Caki2 (cell line): ENCODE measurements at places on chromosomes 3 and 15.

DNA sequence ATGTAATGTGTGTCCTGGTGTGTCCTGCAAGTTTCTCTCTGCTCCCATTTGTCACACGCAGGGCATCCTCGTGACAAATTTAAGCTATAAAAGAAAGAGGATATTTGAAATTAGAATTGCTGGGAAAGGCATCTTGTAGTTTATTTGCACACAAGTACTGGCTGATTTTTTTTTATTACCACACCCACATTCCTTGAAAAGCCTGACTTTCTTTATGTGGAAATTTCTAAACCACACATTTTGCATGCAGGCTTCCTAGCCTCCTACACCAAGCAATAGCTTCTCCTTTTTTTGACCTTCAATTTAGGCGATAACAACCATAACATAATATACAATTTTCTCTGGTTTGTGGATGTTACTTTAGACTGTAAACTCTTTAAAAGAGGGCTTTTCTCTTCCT, 126.1 kb downstream of the SERPINI1 start:
- no peak for DNase-seq

DNA sequence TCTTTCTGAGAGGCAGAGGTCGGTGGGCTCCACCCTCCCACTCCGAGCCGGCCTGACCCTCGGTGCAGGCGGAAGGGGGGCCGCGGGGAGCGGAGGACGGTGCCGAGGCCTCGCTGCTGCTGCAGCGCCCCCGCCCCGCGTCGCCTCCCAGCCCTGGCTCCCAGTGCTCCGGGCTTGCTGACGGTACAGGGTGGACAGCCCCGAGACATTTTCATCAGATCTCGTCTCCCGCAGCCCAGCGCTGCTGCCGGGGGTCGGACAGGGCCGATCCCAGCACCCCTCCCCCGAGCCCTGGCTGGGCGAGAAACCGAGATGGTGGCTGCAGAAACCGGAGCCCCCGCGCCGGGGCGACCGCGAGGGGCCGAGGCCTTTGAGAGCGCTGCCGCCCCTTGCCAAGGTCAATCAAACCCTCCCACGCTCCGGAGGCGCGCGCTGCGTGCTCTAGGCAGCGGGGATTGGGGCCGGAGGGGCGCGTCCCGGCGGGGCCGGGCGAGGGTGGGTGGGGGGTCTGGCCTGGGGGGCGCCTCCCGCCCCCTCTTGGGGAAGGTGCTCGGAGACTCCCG, 42.5 kb downstream of the EPHB3 start:
- DNase-seq: no peak

- no peak for DNase-seq
Observed at GRCh38 chr15:73906346-73907034, 19.8 kb upstream of the LOXL1 start.

DNA sequence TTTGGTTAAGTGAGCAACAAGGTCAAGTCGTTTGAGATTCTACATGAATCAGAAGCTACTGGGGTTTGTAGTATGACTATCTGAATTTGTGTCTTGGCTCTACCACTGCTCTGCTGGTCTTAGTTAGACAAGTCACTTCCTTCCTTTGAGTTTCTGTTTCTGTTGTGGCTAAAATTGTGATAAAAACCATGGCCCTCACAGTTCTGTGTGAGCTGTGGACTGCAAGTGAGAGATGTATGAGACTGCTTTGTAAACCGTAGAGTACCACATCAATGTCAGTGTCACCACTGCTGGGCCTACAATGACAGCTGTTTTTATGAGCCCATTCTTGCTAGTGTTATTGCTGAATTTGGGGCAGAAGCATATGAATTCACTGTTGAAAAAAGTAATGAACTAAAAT, 32.7 kb downstream of the RARB start:
- DNase-seq: no peak

- DNase-seq: no peak
Observed at GRCh38 chr15:25803541-25803940, 59.6 kb downstream of the ATP10A start.

GRCh38 chr15:75620058-75620820, 5.3 kb downstream of the SNUPN start:
- DNase-seq: no peak

- DNase-seq: peak; percentile 73
Observed at GRCh38 chr15:92914768-92915221, 14.7 kb downstream of the CHD2 start.

GRCh38 chr3:142509079-142509478, 61.2 kb upstream of the XRN1 start:
- no peak for DNase-seq

DNA sequence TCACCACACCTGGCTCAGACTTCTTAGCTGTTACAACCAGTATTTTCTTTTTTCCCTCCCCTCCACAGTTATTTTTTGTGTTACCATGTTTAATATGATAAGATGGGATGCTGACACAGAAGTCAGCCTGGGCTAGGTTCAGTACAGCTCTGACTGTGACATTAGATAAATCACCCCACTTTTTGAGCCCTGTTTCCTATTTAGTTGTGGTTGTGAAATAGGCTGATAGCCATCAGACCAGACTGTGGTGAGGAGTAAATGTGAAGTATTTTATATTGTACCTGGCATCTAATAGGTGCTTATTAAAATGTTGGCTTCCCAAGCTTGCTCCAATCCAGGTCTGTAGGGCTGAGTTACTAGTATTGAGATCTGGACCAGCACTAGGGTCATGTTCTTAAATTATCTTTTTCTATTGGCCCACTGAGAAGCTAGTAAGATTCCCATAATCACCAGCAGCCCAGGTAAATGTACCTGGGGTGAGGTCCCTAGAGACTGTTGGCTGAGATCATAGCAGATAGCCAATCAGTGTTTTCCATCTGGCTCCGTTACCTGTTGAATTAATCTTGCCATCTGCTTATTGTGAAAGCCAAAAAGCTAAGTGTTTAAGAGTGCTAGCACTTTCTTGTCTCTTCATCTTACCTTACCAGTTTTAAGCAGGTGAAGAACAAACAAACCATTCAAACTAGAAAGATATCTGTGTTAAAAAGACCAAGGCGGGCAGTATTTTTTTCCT, 61.0 kb downstream of the CCK start:
- no peak for DNase-seq

- no peak for DNase-seq
Observed at GRCh38 chr3:188658606-188659005, 504.6 kb downstream of the LPP start.

GRCh38 chr3:193590088-193590856, 2.7 kb upstream of the OPA1 start:
- DNase-seq: peak; percentile 91

GRCh38 chr3:109023656-109024254, 70.1 kb upstream of the GUCA1C start:
- DNase-seq: peak; percentile 26

DNA sequence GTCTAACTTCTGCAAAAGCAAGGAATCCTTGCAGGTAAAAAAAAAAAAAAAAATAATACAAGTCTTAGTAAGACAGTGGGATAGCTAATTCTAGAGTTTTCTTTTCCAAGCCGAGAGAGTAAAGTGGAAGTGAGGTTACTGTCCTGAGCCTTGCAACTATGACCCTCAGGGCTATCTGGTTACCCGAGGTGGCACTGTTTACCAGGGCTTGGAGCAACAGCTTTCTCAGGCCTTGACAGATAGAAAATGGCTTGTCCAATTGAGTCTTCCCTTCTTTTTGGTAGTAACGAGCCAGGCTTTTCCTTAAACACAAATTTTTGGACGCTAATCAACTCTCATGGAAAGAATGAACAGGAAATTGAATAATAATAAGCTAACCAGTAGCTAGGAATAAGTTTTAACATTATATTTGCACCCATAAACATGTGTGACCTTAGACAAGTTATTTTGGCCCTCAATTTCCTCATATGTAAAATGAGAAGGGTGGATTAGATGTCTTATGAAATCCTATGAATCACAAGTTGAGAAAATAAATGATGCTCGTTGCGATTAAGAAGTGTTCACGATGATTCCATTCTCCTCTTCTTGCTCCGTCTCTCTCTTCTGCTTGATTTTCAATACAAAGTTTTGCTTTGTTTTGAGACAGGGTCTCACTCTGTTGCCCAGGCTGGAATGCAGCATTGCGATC, 236.9 kb upstream of the KBTBD8 start:
- no peak for DNase-seq

DNA sequence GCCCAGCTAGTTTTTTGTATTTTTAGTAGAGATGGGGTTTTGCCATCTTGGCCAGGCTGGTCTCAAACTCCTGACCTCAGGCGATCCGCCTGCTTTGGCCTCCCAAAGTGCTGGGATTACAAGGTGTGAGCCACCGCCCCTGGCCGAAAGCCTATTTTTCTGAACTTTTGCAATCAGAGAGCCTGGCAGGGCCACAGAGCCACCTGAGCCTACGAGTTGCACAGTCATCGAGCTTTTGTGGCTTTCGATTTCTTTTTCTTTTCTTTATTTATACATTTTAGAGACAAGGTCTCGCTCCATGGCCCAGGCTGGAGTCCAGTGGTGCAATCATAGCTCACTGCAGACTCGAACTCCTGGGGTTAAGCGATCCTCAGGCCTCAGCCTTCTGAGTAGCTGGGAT, 140.4 kb downstream of the NSMCE3 start:
- no peak for DNase-seq

DNA sequence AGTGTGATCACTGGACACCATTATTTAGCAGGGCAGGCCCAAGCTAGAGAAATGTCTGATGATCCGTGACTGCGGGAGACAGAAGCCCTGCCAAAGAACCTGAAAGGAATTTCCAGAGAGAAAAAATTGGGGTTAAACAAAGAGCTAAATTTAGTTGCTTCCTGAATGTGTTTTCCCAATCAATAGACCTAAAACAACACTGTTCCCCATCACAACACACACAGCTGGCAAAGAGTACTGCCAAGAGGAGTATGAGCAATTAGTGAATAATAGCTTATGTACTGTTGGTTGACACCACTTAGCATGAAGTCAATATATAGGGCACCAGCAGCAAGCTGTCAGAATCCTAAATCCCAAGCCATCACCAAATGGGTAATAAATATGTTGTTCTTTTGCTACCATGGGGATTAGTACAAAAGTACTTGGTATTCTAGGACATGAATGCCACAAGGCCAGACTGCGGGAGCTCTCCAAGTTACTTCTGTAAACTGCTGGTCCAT, 35.7 kb downstream of the CLK3 start:
- peak; percentile 37 for DNase-seq

DNA sequence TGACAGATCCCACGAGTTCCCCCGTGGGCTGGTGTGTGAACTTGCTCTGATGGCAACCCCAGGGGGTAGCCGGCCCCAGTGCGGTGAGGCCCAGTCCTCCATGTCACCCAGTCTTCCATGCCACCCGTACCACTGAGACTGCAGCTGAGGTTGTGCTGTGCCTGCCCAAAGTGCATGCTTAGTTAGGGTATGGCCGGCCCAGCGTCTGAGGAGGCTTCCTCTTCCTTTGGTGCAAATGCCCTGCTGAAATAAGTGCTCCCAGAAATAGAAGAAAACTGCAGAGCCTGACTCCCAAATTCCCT, 31.5 kb downstream of the MGLL start:
- no peak for DNase-seq

DNA sequence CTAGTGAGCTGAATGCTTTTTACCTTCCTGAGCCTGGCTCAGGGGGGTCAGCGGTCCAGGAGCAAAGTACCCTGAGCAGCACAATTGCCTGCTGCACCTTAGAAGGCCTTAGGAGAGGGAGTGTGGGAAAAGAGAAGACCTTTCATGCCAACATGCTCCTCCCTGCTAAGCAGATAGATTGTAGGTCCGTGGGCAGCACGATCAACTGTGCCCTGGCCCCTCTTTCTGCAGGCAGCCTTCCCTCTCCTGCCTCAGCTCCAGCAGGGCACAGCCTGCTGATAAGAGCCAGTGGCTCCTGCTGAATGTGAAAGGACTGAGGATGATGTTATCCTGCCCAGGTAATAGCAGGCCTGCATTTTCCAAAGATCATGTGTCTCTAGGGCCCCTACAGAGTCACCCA, 4.1 kb downstream of the CORO2B start:
- DNase-seq: no peak

- no peak for DNase-seq
Observed at GRCh38 chr3:125219261-125219701, 6.7 kb upstream of the SLC12A8 start.

DNA sequence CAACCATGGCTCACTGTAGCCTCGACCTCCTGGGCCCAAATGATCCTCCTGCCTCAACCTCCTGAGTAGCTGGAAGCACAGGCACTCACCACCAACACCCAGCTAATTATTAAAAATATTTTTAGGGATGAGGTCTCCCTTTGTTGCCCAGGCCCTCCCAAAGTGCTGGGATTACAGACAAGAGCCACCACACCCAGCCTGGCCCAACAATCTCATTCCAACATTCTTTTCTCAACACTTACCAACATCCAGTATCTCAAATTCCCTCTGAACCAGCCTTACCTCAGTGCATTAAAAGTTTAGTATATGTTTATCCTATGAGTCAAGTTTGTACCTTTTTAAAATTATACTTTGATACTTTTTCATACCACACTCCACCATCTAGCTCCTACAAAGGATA, 25.0 kb downstream of the ANXA2 start:
- no peak for DNase-seq

DNA sequence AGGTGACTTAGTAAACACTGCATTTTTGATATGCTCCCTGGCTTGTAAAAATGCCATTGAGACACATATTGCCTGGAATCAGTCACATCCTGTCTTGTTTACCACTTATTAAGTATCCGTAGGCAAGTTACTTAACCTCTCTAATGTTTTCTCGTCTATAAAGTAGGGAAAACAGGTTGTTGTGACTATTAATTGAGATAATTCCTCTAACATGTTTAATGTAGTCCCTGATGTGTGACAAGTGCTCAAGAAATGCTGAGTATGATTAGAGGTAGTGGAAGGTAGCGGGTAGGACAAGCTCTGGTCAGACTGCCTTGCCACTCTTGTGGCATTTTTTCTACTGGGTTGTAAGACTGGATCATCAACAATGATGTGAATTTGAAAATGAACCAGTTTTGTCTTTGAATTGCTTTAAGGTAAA, 54.1 kb downstream of the NFKBIZ start:
- DNase-seq: no peak

DNA sequence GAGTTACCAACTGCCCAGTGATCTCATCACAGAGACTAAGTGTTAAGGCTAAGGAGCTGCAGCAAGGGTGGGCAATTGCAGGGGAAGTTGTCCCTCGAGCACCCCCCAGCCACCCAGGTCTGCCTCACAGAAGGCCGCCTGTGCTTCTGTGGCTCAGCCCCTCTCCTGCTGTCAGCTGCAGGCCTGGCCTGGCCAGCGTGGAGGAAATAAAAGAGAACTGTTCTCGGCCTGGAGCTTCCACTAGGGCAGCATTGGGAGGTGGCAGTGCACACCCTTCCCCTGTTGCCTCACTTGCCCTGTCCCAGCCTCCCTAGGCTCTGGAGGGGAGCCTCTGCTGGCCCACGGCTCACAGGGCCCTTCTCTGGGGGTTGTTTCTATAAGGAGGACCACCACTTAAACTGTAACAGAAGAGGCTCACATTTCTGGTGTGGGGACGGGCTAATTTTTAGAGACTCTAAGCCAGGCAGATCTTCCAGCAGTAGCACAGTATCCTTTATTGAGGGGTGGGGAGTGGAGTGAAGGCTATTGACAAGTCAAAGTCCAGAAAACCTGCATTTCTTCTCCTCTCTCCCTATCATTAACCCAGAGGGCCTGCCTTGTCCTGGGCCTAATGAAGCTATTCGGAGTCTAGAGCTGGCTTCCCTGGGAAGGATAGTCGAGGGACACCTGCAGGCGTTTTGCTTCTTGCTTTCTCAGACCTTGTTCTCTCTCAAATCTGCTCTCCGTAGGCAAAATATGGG, 75.6 kb upstream of the ADPGK start:
- no peak for DNase-seq

- no peak for DNase-seq
Observed at GRCh38 chr3:140906785-140907184, 34.9 kb upstream of the SLC25A36 start.
